ENCODE measurements at places on chromosomes 13 and 19.

DNA sequence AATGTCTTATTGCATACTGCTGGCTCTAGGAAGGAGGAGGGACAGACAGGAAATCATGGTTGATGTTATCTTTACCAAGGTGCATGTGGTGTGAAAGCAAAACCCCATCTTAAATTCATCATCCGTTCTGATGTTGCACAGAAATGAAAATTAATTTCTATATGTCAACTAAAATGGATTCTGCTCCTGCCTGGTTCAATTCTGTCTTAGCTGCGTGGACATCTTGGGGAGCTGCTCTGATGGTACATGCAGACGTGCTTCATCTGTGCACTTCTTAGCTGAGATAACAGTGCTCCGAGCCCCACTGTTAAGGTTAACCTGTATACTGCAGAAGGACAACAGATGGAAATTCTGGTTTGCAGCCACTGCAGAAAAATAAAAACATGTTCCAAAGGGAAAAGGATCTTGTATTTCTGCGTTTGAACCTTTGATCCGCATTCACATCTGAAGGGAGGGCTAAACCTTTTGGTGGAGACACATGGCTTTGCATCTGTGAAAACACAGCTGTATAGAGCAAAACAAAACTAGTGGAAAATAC is 155.6 kb downstream of the TM9SF2 start:
- DNase-seq: peak; percentile 9

- DNase-seq: no peak
Measured at GRCh38 chr13:74202129-74202813, 68.1 kb upstream of the KLF12 start.

DNA sequence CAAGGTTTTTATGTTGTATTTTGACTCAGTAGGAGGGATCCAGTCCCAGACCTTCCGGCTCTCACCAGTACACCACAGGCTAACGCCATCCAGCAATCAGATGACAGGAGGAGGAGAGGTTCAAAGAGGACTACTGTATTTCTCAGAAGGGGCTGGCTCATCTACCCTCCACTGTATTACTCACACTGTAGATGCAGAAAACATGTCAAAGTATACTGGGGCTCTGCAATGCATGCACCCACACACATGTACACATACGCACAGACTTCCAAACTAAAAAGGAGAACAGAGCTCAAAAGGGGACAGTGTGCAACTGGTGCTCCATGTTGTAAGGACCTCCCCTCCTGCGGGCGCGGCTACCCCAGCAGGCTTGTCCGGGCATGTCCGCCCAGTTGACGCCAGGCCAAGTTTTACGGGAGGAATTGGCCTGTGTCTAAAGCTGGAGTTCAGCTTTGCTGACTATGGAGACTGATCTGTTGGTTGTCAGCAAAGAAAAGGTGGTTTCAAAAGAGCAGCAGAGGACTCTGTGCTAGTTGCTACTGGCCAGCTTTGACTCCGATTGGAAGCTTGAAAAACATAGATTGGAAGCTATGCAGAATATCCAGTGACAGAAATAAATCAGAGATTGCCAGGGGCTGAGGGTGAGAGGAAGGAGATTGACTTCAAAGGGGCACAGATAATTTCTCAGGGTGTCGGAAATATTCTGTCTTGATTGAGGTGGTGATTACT is 314.2 kb downstream of the DLEU7 start:
- DNase-seq: no peak

DNA sequence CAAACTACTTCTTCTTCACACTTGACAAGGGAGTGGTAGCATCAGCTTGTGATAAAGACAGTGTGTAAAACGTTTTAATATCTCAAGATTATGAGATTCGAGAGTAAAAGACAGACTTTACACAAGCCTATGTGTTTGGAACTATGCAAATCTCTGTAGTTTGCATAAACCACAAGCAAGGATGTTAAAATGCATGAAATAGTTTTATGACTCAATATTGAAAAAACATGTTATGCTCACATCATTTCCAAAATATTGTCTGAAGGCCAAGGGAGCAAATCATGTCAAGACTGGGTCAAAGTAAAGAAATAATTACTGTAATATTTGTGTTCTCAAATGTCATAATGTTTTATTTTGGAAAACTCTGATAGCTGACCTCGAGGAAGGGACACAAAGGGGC is 316.8 kb upstream of the KLF12 start:
- DNase-seq: no peak

DNA sequence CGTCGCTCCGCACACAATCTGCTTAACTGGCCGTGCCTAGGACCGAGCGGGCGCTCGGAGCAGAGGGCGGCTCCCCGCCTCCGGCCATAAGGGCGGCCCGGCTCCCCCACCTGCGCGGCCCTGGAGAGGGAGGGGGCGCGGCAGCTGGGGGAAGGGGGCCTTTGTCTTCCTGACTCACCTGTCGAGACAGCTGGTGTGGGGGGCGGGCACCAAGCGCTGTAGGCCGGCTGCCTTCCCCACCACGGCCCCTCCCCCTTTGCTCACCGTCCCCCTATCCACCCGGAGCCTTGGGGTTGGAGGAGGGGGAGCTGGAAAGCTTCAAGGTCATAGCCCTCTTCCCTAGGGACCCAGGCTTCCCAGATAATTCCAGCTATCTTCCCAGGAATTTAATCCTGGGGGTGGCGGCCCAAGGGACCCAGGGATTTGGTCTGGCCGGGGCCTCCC is 1.2 kb downstream of the VASP start:
- peak; percentile 64 for DNase-seq

- no peak for DNase-seq
Measured at GRCh38 chr19:6730153-6730804, 7.1 kb downstream of the GPR108 start.

DNA sequence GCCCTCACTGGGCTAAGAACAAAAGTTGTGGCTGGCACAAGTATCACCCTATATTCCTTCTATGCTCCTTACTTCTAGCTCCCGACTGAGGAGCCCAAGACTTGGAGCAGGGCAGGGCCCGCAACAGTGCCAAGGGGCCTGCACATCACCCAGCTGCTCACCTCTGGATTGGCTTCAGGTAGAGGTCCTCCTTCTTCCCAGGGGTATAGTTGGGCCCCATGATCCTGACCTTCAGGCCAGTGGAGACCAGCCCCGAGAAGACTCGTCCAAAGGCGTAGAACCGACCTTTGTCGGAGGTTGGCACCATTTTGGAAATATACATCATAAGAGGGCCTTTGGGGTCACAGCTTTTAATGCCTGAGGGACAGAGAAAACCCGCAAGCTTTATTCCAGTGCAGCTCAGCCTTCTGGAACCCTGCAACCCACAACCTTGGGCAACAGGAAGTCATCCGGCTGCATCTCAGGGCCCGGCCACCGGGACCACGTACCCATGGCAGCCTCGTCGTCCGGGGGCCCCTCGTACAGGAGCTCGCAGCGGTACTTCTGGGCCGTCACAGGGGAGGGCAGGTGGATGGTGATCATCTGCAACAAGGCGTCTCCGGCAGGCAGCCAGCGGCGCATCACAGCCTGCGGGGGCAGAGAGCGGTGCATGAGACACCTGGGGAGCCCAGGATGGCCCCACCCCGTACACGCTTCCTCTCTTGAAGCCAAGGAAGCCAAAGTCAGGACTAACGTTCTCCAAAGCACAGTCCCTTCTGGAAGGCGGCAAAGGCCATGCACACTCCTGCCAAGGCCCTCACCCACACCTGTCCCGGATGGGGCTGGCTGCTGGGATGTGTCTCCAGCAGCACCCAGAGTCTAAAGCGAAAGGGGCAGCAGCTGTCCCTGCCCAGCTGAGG is 4.7 kb downstream of the EEF2 start:
- DNase-seq: peak; percentile 37

- no peak for DNase-seq
Measured at GRCh38 chr13:106187501-106188095, 347.9 kb downstream of the EFNB2 start.

GRCh38 chr13:84571264-84571663 is 689.0 kb upstream of the SLITRK1 start:
- no peak for DNase-seq

- DNase-seq: no peak
Measured at GRCh38 chr13:64675255-64675892, 2554.8 kb downstream of the PCDH9 start.

DNA sequence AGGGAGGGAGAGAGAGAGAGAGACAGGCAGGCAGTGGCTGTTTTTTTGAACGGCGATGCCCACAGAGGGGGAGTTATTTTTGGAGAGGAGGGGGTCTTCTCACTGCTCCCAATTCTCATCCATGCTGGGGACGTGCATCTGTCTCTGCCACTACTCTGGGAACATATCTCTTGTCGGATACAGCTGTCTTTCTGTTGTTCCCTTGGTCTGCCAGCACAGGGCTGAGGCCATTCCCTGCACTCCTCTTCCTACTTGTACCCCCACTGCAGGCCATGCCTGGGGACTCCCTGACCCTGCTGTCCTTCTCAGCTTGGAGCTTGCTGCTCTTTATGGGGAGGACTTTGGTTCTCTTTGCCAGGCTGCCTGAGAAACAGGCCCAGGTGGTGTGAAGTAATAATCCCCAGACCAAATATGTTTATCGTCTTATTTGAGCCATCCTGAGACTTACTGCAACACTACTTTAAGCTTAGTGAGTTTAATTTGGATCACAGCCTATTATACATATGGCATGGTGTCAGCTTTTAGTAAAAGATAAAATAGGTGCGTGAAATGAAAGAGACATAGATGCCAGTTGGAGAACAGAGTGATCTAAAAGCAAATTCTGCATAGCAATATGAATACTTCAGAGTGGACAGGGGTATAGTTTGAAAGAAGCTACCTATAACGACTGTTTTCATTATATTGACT is 19.1 kb downstream of the LRCH1 start:
- no peak for DNase-seq

DNA sequence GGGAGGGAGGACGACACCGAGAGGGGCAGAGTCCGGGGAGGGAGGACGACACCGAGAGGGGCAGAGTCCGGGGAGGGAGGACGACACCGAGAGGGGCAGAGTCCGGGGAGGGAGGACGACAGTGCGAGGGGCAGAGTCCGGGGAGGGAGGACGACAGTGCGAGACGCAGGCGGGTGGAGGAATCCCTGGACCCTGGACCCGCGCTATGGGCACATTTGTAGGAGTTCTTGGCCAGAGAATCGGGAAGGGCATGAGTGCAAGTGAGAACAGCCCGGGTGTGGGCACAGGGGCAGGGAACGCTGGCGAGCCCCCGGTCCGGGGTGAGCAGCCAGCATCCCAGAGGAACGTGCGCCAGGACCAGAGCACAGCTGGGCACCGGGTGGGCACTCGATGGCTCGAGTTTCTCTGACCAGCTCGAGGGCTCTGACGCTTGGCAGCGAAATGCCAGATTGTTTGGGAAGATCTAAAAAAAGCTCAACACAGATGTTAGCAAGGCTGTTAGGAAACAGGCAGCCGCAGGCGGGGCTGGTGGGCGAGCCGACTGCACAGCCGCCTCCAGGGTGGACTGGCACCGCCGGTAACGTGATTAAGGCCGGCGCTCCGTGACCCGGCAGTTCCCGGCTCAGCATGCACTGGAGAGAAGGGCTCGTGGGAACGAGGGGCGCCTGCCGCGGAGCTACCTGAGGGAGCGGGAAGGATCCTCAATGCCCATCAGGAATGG is 17.9 kb upstream of the C2CD4C start:
- no peak for DNase-seq

DNA sequence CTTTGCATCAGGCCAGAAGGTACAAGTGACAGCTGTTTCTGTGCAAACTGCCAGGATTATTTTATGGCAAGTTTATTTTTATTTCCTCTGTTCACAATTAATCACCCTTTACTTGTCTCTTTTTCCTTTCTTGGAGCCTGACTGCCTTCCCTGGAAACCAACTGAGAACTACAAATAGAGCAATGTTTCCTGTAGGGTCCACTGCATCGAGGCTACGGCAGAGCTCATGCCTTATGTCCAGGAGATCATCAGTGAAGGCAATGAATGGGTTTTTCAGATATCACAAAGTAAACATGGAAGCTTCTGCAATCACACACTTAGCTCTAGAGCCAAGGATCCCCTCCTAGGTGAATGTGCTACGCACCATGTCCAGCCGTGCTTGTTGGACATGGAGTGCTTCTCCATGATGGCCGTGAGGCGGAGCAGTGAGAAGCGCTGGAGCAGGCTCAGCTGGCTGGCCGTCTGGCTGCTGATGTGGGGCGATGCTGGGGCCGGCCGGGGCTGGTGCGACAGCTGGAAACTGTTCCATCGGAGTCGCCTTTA is 110.9 kb downstream of the KL start:
- DNase-seq: no peak

- no peak for DNase-seq
Measured at GRCh38 chr13:83761631-83762030, 120.6 kb downstream of the SLITRK1 start.

DNA sequence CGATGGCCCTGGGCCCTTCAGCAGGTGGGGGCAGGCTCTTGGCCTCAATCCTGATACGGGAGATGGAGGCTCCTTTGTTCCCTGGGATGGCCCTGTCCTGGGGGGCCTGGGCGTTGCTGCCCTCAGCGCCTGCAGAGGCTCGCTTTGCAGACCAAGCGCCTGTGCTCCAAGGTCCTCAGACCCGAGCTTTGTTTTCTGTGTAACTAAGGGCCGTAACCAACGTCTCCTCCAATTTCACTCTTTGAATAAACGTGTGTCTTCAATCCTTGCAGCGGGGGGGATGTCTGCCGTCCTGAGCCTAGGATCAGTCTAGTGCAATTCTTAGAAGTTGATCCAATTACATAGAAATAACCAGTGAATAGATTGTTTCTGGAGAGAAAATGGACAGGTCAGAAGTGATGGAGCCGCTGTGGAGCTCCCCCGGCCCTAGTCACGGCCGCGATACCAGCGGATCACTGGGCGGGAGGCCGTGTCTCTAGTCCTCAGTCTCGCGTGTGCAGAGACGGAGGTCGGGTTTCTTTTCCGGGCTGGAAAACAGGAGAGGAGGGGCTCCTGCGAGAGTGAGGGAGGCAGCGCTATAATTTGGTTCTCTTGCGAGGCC is 5.3 kb downstream of the PTBP1 start:
- peak; percentile 14 for DNase-seq

DNA sequence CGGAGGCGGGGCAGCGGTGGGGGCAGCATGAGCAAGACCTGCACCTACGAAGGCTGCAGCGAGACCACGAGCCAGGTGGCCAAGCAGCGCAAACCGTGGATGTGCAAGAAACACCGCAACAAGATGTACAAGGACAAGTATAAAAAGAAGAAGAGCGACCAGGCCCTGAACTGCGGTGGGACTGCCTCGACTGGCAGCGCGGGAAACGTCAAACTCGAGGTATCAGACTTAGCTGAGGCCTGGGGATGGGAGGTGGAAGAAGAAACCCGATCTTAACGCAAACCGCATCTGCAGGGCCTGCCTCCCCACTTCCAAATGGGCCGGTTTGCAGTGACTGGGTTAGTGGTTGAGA is 693 bp downstream of the RFXAP start:
- DNase-seq: no peak

DNA sequence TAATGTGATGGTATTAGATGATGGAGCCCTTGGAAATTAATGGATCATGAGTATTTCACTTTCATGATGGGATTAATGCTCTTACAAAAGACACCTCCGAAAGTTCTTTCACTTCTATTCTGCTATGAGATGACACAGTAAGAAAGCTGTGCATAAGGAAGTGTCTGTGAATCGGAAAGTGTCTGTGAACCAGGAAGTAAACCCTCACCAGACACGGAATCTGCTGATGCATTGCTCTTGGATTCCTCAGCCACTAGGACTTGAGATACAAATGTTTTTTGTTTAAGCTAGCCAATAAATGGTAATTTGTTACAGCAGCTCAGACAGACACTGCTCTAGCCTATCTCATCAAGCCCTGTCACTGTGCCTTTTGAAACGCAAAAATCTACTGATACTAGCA is 440.4 kb upstream of the PRR20A start:
- no peak for DNase-seq

- DNase-seq: no peak
Measured at GRCh38 chr19:47826800-47827199, 5.1 kb downstream of the CRX start.

- no peak for DNase-seq
Measured at GRCh38 chr19:38900202-38900629, 447 bp downstream of the NFKBIB start.
